WTC11 (cell line): ENCODE measurements at places on chromosomes 13 and 19.

DNA sequence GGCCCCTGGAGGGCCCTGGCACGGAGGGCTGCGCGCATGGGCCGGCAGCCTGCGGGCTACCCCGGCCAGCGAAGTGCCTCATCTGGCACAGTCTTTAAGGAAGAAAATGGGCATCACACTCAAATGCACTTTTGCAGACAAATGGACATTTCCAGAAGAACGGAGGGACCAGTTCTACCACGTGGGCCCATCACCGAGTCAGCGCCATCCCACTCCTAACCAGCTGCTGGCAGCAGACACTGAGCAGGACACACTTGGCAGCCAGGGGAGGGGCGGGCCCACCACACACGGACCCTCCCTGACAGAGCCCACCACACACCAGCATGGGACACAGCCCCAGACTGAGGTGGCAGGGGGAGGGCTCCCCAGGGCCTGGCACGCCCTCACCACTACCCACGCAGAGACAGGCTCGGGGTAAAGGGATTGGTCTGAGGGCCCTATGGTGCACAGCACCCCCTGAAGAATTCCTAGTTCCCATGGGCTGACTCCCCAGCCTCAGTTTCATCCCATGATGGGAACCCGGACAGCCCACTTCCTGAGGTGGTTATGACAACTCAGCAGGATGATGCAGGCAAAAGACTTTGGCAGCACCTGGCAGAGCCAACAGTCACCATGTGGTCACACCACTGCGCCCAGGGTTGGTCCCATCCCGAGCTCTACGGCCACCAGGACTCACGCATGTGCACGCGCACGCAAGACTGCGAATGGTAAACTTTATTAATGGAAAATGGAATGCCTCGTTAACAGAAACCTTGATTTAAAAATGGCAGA lies 18.7 kb upstream of the TINCR start:
- DNase-seq = no peak

DNA sequence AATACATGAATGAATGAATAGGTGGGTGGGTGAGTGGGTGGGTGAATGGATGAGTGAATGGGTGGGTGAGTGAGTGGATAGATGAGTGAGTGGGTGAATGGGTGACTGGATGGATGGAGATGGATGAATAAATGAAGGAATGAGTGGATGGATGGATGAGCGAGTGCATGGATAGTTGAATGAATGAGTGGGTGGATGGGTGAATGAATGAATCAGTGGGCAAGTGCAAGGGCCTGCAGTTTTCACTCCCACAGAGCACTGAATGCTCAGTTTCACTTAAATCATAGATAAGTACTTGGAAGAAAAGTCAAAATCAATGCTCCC lies 12.4 kb downstream of the GAS6 start:
- DNase-seq = no peak

DNA sequence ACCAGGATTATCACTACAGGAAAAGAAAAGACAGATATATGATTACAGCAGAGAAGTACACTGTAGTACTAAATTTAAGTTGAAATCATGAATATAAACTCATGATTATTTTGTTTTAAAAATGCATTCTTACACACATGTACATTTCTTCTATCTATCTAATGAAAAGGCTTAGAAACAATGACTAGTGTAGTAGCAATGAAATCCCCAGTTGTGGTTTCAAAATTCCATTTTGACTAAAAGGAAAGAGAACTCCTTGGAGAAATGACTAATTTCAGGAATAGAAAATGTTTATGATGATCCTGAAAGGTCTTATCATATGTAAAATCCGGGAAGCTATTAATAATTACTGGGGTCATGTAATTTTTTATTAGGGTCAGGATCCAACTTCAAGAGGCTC lies 195.0 kb upstream of the STARD13 start:
- no peak for DNase-seq

- DNase-seq = no peak
Measured at GRCh38 chr19:16217716-16218451, 20.2 kb downstream of the AP1M1 start.

- no peak for DNase-seq
Measured at GRCh38 chr19:46254776-46255175, 25.2 kb downstream of the IGFL1 start.

DNA sequence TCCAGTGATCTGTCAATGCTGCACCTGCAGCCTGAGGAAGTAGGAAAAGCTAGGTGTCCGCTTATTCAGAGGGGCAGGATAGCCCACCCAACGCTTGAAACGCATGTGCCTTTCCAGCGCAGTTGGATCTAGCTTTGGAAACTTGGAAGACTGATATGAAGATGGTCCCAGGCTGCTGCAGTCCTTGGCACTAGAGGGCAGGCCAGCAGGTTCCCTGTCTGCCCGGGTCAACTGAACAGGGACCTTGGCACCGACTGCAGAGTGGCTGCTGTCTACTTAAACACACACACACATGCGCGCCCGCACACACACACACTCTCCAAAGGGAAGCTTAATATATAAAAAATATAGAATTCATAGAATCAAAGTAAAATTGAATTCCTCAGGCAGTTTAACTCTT lies 100.0 kb downstream of the TSHZ3 start:
- no peak for DNase-seq

DNA sequence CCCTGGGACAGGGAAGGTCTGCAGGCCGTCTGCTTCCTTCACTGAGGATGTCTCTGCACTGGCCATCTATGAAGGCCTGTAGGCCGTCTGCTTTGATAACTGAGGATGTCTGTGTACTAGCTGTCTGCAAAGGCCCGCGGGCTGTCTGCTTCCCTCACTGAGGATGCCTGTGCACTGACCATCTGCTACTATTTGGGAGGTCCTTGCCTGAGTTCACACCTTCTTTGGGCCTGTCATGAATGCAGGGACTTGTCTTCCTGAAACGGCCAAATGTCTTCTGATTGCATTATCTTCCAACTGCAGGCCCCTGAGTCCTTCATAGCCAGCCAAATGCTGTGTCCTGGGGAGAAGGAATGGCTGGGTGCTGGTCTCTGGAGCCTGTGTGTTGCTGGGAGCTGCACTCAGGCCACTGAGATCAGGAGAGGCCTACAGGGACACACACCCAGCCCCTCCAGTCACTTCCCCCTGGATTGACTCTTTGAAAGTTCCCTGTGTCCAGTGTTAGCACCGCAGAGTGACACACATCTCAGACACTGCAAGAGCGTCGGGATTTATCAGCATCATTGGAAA lies 72.9 kb downstream of the TEX29 start:
- DNase-seq = no peak

DNA sequence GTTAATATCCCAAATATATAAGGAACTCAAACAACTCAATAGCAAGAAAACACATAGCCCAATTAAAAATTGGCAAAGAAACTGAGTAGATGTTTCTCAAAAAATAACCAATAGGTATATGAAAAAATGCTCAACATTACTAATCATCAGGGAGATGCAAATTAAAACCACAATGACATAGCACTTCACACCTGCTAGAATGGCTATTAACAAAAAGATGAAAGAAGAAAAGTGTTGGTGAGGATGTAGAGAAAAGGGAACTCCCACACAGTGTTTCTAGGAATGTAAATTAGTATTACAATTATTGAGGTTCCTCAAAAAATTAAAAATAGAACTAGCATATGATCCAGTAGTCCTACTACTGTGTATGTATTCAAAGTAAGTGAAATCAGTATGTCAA lies 1212.8 kb downstream of the DIAPH3 start:
- no peak for DNase-seq

DNA sequence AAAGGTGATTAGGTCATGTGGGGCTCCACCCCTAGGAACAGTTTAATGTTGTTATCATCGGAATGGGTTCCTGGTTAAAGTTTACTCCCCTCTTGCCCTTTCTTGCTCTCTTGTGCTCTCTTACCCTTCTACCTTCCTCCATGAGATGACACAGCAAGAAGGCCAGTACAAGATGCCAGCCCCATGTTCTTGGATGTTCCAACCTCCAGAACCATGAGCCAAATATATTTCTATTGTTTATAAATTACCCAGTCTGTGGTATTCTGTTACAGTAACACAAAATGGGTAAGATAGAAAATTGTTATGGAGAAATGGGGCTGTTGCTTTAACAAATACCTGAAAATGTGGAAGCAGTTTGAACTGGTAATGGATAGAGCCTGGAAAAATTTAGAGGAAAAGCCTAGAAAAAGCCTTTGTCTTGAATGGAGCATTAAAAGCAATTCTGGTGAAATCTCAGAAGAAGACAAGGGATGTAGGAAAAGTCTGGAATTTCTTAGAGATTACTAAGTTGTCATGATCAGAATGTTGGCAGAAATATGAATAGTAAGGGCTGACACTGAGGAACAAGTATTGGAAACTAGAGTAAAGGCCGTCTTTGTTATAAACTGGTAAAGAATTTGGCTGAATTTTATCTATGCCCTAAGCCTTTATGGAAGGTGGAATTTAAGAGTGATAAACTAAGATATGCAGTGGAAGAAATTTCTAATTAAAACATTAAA lies 53.5 kb upstream of the TSC22D1 start:
- no peak for DNase-seq

DNA sequence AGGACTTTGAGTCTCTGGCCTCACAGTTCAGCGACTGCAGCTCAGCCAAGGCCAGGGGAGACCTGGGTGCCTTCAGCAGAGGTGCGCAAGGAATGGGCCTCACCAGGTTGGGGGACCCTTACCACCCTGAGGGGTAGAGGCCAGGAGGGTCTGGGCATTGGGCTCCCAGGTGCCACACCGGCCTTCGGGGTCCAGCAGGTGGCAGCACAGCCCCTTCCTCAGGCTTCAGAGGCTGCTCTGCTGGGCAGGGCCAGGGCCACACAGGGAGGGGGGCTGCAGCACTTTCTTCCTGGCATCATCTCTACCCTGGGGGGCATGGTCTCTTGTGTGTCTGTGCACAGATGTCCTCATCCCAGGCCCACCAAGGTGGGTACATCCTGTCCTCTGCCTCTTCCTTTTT lies 12.9 kb downstream of the PIN1 start:
- peak; percentile 77 for DNase-seq
